ENCODE measurements at places on chromosomes 1 and 21.

- no peak for DNase-seq
Measured at GRCh38 chr1:34129630-34130029, 35.4 kb downstream of the CSMD2 start.

DNA sequence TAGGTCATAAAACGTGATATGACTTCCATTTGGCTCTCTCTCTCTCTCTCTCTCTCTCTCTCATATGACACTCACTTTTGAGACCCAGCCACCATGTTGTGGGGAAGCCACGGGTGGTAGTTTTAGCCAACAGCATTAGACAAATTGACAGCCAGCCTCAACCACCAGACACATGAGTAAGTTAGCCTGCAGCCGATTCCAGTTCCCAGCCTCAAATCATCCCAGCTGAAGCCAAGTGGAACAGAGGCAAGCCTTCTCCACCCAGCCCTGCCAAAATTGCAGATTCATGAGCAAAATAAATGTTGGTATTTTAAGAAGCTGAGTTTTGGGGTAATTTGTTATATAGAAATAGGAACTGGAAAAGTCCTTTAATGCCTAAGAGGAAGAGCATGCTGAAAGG is 98.0 kb upstream of the DNAH14 start:
- DNase-seq = no peak

DNA sequence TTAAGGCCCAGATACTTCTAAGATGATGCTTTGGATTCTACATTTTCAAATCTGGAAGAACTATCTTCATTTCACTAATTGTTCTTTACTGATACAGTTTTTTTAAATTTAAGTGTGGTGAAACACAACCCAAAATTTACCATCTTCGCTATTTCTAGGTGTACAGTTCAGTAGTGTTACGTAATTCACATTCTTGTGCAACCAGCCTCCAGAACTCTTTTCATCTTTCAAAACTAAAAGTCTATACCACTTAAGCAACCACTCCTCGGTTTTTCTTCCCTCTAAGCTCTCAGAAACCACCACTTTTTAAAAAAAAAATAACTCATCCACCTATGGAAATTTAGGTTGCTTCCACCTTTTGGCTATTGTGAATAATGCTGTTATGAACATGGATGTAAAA is 220.7 kb downstream of the PDE4B start:
- no peak for DNase-seq

DNA sequence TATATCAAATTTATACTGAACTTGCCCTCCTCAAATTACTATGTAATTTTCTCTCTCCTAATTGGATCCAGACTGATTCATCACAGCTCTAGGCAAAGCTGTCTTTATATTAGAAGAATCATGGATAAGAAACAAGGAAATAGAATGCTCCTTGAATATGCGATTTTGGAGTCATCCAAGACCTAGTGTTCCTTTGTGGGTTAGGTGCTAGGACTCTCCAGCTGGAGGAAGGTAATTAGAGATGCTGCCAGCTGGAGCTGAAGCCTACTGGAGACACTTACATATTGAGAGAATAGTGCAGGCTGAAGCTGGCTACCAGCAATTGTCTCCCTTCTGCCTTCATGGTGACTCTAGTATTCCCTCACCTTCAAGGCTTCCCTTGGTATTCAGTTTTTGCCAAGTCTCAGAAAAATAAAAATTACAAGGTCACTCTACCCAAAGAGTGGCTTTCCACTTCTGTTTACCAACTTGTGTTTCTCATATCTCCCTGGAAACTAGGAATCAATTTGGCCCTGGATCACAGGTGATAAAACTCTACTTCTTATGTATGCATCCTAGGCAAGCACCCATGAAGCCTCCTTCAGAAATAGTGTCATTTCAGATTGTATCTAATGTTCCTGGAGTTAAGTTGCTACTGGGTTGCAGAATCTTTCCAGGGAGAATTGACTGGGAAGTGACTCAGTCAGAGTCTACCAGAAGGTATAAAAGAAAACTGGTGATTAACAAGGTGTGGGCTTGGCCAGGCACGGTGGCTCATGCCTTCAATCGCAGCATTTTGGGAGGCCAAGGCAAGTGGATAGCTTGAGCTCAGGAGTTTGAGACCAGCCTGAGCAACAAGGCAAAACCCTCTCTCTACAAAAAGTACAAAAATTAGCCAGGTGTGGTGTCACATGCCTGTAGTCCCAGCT is 24.4 kb upstream of the DOCK7 start:
- DNase-seq = no peak

DNA sequence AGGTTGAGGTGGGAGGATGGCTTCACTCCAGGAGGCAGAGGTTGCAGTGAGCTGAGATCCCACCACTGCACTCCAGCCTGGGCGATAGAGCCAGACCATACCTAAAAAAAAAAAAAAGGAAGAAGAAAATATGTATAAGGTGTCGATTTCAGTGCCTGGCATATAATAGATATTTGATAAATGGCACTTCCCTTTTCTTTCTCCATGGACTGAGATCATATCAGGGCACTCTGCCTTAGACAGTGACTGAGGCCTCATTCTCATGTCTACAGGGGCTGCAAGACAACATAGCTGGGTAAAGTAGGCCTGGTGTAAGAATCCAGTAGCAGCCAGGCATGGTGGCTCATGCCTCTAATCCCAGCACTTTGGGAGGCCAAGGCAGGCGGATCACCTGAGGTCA is 21.2 kb downstream of the PCAT6 start:
- no peak for DNase-seq

GRCh38 chr1:87084244-87084836 is 169.9 kb downstream of the HS2ST1 start:
- peak; percentile 19 for DNase-seq

GRCh38 chr1:163876546-163876945 is 554.8 kb downstream of the NUF2 start:
- no peak for DNase-seq

- DNase-seq = no peak
Measured at GRCh38 chr1:100349246-100349645, 3.1 kb upstream of the CDC14A start.

DNA sequence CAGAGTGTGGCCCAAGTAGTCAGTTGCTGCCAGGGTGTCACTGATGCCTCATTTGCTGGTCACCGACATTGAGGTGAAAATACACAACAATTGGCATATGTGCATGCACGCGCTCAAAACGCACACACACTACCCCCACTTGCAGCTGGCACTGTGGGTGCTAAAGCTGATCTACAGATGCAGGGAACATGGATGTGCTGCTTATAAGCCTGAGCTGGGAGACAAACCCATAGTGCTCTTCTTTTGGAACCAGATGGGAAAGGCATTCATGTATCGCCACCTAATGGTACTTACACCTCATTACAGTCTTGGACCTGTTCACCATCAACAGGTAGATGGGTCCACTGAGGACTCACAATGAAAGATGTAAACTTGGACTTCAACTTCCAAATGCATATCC is 70.3 kb upstream of the CAMK1G start:
- DNase-seq = no peak

GRCh38 chr1:206911064-206911663 is 10.6 kb downstream of the FCMR start:
- peak; percentile 65 for DNase-seq

- no peak for DNase-seq
Measured at GRCh38 chr1:197911111-197911856, 5.9 kb upstream of the LHX9 start.

DNA sequence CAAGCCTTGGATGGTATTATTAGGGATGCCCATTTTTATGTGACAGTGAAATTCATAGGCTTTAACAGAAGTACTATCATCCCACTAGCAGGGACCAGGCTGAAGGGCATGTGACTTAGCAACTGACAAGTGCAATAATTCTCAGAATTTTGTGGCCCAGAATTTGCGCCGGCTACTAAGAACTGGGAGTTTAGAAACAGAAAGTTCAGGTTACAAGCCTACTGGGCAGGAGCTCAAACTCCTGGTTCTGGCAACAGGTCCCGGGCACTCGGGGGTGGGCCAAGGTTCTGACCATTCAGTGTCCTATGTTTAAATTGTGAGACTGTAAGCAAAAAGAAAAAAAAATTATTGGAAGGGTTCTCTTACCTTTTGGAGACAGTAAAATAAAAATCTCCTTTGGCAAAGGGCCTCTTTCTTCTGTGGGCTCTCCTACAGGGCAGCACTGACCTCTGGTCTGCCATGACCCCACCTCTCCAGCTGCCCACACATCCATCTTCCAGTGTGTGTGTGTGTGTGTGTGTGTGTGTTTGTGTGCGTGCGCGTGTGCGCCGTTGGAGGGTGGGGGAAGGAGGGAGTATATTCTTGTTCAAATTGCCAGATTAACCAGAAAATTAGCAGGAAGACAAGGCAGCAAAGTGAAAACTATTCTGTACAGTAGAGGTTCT is 26.1 kb downstream of the IRF2BP2 start:
- DNase-seq = no peak

DNA sequence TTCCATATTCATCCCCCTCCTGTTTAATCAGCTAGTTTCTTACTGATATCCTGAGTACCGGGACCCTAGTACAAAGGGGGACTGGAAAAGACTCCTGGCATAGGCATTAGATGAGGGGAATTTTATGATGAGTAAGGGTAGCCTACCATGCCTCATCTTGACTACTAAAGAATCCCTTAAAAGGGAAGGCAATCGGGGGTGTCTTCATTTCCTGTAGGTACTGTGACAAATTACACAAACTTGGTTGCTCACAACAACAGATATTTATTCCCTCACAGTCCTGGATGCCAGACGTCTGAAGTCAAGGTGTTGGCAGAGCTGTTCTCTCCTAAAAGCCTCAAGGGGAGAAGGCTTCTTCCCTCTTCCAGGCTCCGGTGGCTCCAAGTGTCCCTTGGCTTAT is 28.9 kb upstream of the RUNX1 start:
- DNase-seq = no peak

DNA sequence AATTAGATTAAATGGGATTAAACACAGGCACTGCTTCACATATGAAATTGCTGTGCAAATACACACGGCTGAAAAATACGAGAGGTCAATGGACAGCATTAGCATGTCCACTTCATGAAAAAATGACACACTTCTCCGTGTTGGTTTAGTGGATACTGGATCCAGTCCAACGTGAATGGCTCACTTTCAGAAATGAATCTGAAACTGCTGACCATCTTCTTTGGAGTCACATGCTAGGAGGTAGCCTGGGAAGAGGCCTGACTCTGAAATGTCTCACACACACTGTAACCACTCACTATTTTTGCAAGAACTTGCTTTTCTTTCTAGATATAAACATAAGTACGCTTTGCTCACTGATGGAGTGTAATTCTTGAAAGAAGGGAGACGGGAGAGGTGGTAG is 127.3 kb downstream of the HLCS start:
- DNase-seq = peak; percentile 32

- DNase-seq = no peak
Measured at GRCh38 chr1:187229496-187229895, 400.7 kb downstream of the PLA2G4A start.

GRCh38 chr1:38101037-38101785 is 54.6 kb upstream of the POU3F1 start:
- no peak for DNase-seq

GRCh38 chr1:53391982-53392381 is 64.1 kb upstream of the LRP8 start:
- DNase-seq = no peak

GRCh38 chr1:235948774-235949427 is 82.2 kb upstream of the LYST start:
- no peak for DNase-seq

- DNase-seq = no peak
Measured at GRCh38 chr21:45528981-45529784, 13.1 kb downstream of the SLC19A1 start.

DNA sequence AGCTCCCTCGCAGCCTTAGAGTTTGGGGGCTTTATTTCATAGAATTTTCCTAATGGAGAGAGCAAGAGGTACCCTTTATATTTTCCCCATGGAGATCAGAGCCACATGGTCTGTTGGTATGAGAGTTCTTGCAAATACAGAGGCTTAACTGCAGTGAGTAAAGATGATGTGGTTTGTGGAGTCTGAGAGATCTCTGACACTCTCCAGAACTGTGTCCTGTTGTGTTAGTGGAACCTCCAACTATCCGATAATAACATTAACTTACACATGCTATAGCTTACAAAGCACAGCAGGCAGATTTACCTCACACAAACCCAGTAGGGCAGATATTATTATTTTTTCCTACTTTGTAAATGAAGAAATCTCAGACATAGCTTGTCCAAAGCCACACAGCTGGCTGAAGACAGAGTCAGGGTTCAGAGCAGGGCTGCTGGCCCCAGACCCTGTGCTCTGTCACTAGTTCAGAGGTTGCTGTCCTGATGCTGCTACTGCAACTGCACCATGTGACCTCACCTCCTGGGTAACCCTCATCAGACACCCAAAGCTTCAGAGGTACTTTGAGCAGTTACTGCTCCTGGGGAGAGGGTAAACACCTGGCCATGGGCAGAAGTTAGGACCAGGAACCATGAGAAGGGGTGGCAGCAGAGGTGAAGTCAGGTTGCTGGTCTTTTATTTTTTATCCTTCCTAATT is 384.8 kb upstream of the PROX1 start:
- DNase-seq = no peak

DNA sequence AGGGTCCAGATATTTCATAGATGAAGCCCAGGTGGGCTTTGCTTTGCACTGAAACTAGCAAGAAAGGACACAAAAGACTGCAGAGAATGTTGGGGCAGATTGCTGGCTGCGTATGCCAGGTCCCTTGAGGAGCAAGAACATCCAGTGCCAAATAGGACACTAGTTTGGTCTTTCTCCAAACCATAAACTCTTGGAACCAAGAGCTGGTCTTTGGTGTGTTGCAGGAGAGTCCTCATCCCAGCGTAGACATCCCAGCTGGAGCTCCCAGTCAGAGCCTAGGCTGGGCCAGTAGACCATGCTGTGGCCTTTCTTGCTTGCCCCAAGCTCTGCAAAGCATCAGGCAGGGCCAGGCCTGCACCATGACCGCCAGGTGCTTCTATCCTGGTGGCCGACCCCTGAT is 87.5 kb downstream of the ATP5PO start:
- peak; percentile 75 for DNase-seq

DNA sequence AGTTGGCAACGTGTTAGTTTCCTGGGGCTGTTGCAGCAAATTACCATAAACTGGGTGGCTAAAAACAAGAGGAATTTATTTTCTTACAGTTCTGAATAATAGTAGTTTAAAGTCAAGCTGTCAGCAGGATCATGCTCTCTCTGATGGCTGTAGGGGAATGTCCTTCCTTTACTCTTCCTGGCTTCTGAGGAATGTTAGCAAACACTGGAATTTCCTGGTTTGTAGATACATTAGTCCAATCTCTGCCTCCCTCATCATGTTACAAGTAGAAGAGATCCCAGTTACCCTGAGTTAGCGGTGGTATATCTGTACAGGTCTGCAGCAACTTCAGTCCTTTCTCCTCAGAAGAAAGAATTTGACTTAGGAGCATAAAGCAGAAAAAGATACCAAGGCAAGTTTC is 2249.1 kb downstream of the NCAM2 start:
- DNase-seq = no peak

DNA sequence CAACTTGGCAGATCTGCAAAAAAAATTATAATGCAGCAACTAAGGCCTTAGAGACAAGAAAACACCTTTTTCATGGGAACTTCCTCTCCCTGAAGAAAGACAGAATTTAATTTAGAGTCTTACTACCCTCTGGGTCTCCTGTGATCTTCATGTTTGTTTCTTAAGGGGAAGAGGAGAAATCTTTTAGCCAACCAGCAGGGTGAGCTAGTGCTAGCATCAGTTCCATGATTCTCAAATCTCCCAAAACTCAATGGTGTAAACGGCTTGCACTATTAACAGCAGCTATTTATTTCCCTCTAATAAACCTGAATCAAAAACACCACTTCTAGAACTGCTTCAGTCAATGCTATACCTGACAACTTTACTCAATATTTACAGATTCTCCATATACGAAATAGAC is 3.8 kb downstream of the ZNF644 start:
- no peak for DNase-seq

GRCh38 chr1:6298940-6299465 is 38.1 kb upstream of the GPR153 start:
- no peak for DNase-seq
